ENCODE measurements at places on chromosomes 3 and 15.
A peak's percentile ranks its signal among the peaks of the same experiment; 100 is the strongest.

DNA sequence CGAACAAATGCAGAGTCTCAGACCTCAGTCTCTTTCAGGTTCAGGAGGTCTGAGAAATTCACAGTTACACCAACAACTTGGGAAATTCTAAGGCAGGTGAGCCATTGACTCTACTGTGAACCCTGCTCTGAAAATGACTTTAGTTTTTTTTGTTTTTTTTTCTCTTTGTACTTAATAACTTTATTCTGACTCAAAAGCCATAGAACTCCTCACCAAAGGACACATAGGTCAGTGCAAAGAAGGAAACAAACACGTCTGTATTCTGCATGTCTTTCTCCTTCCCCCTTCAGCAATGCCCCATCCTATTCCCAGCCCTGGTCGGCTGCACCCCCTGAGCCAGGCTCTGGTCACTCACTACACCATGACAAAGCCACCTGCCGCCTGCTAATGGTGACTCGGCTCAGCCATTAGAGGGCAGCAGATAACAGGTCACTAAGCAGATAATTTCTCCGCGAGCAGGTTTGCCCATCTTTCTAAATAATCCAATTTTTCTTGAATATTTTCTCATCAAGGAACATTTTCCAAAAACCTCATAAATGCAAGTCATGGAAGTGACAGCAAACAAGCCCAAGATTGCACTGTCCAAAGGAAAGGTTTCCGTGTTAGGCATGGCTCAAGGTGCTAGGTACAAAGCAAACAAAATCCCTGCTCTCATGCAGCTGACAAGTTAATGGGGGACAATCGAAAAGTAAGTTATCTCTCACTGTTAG lies 37.7 kb downstream of the TM4SF4 start:
- peak; percentile 49 for DNase-seq

DNA sequence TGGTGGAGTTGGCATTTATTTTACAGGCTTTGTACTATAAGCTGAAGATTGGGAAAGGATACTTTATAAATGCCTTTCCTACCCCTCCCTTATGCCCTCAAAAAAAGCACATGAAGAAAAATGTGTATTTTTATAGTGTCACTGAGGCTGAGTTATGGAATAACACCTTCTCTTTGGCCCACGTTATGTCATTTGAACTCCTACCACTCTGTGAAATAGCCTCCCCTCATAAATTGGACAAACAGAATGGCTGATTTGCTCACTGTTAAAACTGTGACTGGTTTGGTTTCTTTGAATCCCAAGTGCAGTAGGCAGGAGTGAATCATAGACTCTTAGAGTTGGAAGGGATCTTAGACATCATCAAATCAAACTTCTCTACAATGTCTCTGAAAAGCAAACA lies 95.2 kb upstream of the SKOR1 start:
- DNase-seq = no peak

DNA sequence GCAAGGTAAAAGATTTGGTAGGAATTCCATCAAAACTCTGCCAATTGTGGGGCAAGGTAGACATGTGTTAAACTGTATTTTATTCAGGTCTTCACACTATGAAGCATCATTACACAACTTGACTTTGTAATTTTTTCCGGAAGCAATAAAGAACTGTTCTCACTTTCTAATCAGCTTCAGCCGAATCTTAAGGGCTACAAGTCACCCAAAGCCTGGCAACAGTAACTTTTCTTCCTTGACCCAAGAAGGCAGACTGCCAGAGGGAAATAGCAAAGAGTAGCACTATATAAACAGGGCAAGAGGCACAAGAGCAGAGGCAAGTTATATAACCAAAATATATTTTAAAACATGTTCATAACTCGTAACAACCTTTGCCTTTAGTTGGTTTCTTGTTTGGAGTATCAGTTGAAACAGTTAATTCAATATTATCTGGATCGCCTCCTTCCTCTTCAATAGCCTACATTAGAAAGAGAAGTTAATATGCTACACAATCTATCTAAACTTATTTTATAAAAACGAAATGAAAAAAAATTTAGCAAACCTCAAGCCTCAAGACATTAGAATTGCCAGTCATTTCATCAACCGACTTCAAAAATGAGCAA lies 1.4 kb downstream of the SLTM start:
- no peak for DNase-seq

GRCh38 chr3:187836823-187837770 lies 91.8 kb upstream of the BCL6 start:
- DNase-seq = no peak
